Activated naive CD4-positive, alpha-beta T cell (primary cell): ENCODE measurements at places on chromosomes 7 and 10.

GRCh38 chr7:29593459-29593858 lies 29.8 kb downstream of the PRR15 start:
- no peak for DNase-seq

DNA sequence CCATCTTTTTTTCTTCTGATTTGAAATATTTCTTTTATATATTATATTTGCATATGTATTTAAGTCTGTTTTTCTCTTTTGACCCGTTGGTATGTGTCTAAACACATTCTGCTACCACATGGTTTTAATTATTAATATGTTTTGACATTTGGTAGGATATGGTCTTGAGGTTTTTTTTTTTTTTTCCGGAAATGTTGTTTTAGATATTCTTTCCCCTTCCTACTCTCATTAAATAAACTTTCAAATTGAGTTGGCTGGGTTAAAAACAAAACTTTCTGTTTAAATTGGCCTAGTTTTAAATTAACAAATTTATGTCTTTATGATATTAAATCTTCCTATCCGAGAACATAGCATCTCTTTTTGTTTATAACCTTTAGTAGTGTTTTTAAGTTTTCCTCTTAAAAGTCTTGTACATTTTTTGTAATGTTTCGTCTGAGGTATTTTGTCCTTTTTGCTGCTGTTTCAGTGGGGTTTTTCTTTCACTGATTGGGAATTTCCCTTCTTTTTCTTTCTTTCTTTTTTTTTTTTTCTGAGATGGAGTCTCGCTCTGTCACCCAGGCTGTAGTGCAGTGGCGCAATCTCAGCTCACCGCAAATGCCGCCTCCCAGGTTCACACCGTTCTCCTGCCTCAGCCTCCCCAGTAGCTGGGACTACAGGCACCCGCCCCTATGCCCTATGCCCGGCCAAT lies 25.4 kb downstream of the STAM start:
- DNase-seq: no peak

DNA sequence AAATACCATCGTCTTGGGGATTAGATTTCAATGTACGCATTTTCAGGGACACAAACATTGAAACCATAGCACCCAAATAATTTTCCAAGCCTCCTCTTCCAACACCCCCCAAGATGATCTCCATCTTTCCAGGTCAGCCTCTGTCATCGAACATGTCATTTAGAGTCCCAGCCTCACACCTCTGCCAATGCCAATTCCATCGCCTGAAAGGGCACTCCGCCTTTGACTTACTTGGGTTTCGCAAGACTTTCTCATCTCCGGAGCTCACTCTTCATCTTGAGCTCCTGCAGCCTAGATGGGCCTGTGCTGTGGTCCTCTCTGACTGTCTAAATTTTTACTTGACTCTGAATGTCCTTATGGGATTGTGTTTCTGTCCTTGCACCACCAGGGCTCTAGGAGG lies 10.4 kb upstream of the FAM241B start:
- no peak for DNase-seq

DNA sequence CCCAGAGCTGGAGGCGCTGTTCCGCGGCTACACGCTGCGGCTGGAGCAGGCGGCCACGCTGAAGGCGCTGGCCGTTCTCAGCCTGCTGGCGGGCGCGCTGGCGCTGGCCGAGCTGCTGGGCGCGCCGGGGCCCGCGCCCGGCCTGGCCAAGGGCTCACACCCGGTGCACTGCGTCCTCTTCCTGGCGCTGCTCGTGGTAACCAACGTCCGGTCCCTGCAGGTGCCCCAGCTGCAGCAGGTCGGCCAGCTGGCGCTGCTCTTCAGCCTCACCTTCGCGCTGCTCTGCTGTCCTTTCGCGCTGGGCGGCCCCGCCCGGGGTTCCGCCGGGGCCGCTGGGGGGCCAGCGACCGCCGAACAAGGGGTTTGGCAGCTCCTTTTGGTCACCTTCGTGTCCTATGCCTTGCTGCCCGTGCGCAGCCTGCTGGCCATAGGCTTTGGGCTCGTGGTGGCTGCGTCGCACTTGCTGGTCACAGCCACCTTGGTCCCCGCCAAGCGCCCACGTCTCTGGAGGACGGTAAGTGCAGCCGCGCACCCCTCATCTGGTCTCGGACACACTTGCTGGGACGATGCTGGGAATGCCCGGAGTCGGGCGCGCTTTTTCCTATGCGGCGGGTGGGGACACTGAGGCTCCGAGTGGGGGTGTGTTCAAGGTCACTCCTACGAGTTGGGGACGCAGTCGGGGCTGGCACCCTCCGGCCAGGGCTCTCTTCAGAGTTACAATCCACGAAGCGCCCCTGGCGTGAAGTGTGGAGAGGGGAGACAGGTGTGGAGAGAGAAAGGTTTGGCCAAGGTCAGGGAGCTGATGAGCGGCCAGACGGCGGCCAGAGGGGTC lies 717 bp downstream of the ADCY1 start:
- DNase-seq: no peak

- DNase-seq: no peak
These were observed 64.6 kb downstream of the CUX1 start for GRCh38 chr7:101882005-101882421.

DNA sequence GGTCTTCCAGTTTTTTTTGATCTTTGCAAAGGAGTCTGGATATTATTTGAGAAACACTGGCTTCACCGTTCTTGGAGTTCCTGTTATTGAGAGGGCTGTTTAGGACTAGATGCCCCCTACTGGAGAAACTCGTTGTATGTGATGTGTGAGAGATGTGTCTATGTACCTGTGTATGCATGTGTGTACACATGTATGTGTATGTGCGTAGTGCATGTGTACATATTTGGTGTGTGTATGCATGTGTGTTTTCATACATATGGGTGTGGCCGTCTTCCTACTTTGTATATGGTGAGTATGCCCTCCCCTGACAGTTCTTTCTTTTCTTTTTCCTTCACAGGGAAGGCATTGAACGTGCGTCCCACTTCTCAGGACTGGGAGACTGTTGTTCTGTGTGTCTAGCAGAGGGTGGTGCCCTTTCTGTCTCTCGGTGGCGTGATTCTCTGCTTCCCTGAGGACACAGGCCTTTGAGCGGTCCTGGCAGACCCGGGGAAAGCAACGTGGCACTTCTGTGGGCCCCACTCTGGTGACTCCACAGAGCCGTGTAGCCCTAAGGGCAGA lies 3.0 kb upstream of the CALHM3 start:
- DNase-seq: no peak

DNA sequence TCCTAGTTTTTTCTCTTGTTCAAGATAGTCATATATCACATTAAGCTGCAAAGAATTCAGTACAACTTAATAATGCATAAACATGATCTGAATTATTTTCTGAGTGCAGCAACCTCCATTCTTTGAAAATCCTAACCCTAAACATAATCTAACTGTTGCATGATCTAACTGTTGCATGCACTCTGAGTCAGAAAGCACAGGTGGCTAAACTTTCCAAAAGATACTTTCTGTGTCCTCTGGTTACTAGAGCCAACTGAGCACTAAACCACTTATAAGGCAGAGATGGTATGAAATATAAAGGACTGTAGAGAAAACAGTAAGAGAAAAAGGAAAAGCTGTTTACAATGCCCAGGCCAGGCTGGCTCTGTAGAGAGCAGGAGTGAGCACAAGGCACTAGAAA lies 23.0 kb upstream of the FAM133B start:
- no peak for DNase-seq

- no peak for DNase-seq
These were observed 925.4 kb upstream of the ZNF722 start for GRCh38 chr7:63073286-63073685.

- no peak for DNase-seq
These were observed 68.6 kb downstream of the NSUN6 start for GRCh38 chr10:18582803-18583202.

- no peak for DNase-seq
These were observed 307.6 kb upstream of the SEMA3A start for GRCh38 chr7:84502239-84502638.

GRCh38 chr7:1839701-1840100 lies 169.6 kb downstream of the ELFN1 start:
- no peak for DNase-seq

GRCh38 chr7:28228396-28228795 lies 47.8 kb upstream of the JAZF1 start:
- no peak for DNase-seq

DNA sequence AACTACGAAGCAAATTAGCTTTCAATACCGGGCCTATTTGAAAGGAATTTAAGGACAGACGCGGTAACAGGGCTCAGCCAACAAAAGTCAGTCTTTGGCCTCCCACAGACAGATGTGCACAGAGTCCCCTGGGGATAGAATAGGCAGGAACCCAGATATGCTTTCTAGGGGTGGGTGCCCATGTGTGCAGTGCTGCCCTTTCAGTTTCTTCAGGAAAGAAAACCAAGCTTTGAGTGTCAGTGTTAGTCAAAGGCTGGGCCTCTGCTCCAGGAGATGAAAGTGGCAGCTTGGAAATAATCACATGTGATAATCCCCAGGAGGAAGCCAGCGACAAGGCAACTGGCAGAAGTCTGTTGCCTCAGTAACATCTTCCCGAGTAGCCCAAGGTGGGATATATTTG lies 43.8 kb upstream of the CSTF2T start:
- DNase-seq: no peak

DNA sequence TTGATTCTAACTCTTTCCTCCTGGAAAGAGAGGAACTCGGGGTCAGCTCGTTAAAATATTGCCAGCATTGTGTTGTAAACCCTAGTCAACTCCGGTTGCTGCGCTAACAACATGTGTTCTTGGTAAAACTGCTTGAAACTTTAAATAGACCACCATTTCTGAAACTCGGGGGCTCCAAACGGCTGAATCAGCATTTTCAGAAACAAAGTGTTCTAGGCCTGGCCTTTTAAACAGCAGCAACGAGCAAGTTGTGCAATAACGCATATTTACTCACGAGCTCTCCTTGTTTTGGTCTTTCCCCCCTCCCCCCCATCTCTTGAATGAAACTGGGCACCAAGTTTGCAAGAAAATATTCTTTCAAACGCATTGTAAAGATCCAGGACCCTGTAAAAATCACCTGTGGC lies 9.2 kb upstream of the GRB10 start:
- no peak for DNase-seq

GRCh38 chr10:125514206-125515162 lies 168.5 kb downstream of the TEX36 start:
- no peak for DNase-seq

DNA sequence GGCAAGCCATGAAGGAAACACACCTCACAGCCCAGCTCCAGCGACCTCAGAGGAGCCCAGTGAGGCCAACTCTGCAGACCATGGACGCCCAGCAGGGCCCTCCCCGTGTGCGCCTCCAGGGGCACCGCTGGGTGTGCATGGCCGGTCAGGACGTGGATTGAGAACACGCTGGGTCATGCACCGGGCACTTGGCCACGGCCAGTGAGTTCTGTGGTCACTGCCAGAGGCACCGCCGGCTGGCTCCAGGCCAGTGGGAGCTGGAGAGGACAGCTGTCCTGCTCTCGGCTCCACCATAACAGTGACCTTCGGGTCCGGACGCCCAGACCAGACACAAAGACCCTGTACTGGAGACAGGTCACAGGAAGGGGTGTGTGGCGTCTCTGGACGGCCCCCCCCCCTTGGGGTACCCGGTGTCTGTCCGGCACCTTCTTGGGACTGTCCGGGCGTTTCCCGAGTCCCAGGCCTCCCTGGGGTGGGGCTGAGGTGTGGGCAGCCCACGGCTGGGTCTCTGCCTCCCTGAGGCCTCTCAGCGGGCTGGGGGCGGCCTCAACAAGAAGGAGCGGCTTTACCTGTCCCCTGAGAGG lies 50.4 kb upstream of the NKX6-2 start:
- no peak for DNase-seq

- peak; percentile 4 for DNase-seq
These were observed 248.9 kb downstream of the COBL start for GRCh38 chr7:51067757-51068156.

GRCh38 chr10:113843972-113844485 lies 9.9 kb downstream of the DCLRE1A start:
- DNase-seq: no peak

GRCh38 chr7:45677311-45677900 lies 103.2 kb downstream of the ADCY1 start:
- no peak for DNase-seq

DNA sequence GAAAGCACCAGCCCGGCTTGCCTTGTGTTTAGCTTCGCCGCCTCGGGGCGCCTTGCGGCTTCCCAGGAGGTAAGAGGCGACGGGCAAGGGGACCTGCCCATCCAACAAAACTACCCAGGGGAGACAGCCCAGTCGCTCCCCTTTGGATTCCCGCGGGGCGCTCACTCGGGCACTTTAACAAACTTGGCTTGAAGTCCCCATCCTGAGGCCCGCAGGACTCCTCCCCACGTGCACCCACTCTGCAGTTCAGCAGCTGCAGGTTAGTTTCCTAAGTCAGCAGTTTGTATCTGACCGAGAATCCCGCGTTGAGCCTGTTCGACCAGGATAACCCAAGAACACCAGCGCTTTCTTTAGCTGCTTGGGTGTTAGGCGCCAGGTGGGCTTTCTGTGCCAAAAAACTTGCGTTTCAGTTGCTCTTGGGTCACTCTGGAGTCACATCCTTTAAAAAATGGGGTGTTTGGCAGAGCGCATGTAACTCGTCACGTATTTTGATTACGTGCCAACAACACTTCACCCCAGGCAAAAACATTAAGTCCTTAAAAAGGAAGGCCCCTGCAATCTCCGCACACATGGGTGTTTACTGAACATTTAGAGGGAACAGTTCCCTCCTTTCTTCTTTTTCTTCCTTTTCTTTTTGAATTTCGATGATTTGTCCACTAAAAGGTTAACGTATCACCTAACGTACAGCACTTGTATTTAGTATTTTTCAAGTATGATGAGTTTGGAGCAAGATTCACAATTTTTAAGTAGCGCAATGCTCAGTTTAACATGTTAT lies 876 bp downstream of the DNAH11 start:
- DNase-seq: no peak

DNA sequence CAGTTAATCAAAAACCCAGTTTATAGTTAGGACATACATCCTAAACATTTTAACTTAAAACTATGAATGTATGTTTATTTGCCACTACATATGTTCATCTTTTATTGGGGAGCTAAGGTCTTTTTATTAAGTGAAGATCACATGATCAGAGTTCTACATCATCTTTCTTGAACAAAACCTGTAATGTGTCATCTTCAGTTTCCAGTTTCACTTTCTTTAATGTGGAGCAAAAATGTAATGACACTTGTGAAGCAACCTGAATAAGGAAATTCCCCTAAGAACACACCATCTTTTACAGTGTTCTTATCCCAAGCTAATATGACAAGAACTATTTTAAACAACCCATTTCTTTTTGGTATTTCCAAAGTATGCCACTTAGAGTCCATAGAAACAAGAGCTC lies 166.7 kb upstream of the BET1 start:
- no peak for DNase-seq

- no peak for DNase-seq
These were observed 85.9 kb downstream of the MDFIC start for GRCh38 chr7:115007751-115008150.

DNA sequence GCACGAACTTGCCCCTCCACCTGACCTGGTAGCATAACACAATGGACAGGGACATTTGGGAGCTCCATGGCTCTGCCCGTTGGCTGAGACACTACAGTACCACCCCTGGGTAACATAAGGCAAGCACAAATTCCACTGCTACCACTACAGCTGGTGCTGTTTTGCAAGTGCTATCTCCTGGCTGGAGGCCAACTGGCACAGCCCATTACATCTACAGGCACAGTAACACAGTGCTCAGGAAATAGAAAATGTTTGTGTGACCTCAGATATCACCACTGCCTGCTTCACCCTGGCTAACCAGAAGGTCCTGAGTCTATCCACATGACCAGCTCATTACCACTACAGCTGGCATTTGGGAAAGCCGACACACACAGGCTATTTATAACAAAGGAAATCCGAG lies 631.1 kb upstream of the MBL2 start:
- DNase-seq: no peak
